ENCODE measurements at places on chromosomes 7 and 10.

- no peak for DNase-seq
Measured at GRCh38 chr10:88440541-88440940, 142.6 kb downstream of the RNLS start.

DNA sequence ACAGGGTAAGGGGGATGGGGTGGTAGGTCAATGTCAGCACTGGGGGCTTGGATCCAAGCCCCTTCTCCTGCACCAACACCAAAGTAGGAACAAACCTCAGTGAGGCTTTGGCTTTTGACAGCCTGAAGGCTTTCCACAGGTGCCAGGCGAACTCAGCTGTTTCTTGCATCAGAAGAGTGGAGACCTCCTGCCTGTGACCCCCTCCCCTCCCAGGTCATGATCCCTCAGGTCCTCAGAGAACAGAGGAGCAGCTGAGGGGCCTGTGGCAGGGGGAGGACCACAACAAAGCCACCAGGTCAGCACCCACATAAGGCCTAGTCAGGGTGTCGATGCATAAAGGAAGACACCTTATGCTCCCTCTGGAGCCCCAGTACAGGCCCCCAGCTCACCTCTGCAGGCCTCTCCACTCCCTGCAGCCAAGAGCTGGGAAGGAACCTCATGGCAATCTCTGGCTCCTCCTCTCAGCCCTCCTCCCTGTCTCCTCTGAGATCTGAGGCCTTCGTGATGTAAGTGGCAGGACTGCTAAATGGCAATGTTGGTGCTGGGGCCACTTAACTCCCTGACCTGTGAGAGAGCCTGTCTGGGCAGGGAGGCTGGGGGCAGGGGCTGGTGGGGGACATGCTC, 19.1 kb upstream of the PRRT4 start:
- DNase-seq = no peak

- DNase-seq = no peak
Measured at GRCh38 chr7:101104799-101105198, 19.5 kb downstream of the TRIM56 start.

DNA sequence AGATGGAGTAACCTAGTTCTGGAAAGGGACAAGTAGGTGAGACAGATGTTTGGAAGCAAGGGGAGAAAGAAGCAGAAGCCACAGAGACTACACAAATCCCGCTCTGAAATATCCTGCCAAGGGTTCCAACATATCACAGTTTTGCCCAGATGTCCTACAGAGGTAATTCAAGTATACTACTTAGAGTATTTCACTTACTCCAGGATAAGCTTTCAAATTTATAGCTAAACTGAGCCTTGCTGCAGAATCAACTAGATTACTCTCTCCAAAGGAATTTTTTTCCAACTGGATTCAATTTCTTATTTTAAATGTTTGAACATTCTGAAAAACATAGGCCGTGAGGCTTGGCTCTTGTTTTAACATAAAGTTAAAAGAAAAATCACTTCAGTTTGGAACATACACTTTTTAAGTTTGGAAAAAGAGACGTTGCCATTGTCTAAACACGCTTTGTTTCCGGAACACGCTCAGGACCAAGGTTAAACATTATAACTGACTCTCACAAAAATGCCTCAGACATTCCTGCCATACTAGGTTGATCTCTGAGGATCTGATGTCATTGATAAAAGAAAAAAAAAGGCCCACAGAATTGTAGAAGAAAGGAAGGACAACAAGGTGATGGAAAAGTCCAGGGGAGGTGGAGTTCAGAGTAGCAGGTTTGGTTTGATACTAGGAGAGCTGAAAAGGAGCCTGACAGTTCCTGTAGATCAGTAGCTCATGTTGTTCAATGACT, 74.8 kb downstream of the FAM185A start:
- DNase-seq = no peak

DNA sequence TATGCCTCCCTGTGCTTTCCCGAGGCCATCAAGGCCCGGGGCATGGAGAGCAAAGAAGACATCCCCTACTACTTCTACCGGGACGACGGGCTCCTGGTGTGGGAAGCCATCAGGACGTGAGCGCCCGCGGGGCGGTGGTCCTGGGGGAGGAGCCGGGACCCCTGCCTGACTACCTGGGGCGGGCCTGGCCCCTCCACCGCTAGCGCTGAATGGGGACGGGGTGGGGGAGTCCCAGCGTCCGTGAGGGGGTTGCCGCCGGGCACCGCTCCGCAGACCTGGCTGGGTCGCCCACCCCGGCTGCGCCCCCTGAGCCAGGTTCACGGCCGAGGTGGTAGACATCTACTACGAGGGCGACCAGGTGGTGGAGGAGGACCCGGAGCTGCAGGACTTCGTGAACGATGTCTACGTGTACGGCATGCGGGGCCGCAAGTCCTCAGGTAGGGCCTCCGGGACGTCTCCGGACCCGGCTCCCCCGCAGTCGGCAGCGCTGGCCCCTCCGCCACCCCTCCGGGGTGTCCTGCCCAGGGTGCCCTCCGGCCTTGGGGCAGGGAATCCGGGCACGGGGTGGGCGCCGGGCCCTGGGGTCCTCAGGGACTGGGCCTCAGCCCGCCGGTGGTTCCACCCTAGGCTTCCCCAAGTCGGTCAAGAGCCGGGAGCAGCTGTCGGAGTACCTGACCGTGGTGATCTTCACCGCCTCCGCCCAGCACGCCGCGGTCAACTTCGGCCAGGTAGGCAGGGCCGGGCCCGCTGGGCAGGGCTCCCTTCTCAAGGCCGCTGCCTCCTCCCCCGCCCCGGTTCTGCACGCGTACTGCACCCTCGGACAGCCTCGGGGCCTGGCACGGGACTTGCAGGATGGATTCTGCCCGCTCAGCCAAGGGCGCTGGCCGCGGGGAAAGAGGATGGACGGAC, 69.3 kb downstream of the ALOX5 start:
- no peak for DNase-seq

- DNase-seq = peak; percentile 50
Measured at GRCh38 chr10:79374312-79375191, 27.3 kb downstream of the PPIF start.

DNA sequence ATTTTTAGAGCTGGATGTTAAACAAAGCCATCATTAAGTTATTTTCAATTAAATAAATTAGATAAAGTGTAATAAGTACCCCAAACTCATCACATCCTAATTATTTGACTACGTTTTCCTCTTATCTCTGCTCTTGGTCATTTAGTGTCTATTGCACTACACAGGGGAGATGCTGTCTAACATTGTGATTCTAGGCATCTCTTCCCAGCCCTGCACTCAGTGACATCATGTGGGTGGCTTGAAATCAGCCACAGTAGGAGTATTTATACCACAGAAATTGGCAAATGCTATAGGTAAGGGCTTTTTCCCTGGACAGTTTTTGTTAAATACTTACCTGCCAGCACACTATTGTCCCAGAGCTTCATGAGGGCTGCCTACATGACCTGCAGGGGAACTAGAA, 21.3 kb upstream of the TMEM72 start:
- no peak for DNase-seq

DNA sequence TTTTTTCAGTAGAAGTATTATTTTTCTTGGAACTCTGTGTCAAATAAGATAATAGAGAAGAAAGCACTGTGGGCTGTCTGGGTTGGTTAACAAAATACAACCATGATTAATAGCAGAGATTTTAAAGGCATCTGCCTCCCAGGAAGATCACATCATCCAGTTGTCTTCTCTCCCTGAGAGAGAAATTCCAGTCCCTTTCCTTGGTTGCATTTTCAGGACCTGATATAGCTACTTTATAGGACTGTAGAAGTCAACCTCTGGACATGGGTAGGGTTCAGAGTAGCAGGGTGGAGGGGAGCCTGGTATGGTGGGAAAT, 309.9 kb upstream of the IGFBP3 start:
- DNase-seq = no peak

DNA sequence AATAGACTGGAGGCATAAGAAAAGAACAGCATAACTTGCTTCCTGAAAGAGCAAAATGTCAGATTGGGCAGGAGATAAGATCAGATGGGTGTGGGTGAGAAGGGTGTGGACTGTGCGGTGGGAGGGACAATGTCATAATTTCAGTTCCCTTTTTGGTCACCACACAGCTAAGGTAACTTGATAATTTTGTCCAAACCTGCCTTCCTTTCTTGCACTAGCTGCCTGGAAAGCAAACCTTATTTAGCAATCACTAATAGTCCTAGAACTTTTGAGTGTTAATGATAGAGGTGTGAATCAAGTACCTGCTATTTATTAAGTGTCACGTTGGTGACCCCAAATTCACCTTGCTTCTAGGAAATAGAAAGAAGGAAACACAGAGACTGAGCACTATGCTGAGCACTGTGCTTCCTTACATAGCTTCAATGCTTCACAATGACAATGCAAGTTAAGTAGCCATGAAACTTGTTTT, 72.4 kb upstream of the SP4 start:
- no peak for DNase-seq

DNA sequence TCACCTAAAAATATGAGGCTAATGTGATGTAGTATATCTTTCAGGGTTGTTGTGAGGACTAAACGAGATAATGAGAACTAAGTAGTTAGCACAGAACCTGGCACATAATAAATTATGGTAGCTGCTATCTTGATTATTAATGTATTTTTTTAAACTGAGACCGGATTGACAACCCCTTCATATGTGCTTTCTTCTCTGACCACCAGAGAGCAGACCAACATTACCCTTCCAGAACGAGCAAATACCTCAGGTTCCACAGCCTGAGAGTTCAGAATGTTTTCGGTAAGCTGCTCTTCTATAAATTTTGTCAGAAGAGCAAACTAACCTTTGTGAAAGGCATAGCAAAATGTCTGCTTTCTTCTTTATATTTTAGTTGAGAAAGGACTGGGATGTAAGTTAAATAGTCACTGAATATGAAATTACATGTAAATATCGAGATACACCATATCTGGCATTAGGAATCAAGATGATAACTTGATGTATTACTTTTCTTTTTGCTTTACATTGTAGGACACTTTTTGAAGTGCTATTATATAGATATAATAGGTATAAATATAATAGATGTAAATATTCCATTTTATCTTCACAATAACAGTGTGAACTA, 13.6 kb upstream of the BPGM start:
- peak; percentile 46 for DNase-seq

DNA sequence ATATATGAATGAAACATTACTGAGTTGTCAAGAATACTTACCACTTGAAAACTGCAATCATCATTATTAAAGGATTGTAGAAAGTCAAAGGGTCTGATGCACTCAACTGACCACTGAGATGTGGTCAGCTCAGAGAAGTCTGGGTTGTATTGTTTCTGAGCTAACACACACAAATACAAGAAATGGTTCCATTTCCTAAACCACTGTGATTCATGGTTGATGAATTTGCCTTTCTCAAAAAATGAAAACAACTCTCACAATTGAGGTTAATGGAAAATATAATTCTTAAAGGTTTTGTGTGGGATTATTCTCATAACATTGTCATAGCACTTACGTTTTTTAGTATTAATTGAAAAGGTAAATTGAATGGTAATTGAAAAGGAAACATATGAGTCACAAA, 45.6 kb upstream of the TAS2R16 start:
- DNase-seq = no peak

- DNase-seq = peak; percentile 67
Measured at GRCh38 chr10:89079961-89080360, 89.4 kb downstream of the FAS start.

GRCh38 chr10:86931872-86932271, 25.5 kb downstream of the MMRN2 start:
- DNase-seq = peak; percentile 83

GRCh38 chr10:14123139-14123538, 207.6 kb downstream of the FRMD4A start:
- no peak for DNase-seq

GRCh38 chr10:86979977-86980448, 11.7 kb downstream of the ADIRF start:
- peak; percentile 64 for DNase-seq

- DNase-seq = no peak
Measured at GRCh38 chr7:6477318-6477660, 29.5 kb upstream of the DAGLB start.

DNA sequence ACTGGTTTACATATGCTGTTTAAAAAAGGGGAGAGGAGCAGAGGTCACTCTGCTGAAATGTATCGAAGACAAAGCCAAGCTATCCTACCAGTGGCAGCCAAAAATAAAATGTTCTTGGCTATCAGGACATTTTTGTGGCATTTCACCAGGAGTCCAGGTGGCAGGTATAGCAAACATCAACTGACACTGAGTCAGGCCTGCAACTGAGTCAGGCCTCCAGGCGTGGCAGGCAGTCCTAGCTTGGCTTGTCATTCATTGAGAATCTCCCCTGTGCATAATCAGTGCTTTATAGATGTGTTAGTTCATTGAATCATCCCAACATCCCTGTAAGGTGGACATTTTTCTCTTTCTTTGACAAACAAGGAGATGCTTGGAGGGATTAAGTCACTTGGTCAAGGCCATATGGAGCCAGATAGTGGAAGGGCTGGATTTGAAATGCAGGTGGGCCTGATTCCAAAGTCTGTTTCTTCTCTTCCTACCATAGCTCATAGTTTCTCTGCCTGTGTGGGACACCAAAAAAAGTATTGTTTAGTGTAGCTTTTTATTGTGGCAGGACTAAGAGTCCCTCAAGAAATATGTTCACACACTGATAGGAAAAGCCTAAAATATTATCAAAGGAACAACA, 4.3 kb downstream of the DYNC1I1 start:
- DNase-seq = no peak

DNA sequence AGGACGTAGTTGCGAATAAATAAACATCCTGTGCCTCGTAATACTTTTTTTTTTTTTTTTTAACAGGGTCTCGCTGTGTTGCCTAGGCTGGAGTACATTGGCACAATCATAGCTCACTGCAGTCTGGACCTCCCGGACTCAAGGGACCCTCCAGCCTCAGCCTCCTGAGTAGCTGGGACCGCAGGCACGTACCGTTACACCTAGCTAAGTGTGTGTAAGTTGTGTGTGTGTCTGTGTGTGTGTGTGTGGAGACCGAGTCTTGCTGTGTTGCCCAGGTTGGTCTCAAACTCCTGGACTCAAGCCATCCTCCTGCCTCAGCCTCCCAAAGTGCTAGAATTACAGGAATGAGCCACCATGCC, 573 bp upstream of the PON2 start:
- DNase-seq = no peak

DNA sequence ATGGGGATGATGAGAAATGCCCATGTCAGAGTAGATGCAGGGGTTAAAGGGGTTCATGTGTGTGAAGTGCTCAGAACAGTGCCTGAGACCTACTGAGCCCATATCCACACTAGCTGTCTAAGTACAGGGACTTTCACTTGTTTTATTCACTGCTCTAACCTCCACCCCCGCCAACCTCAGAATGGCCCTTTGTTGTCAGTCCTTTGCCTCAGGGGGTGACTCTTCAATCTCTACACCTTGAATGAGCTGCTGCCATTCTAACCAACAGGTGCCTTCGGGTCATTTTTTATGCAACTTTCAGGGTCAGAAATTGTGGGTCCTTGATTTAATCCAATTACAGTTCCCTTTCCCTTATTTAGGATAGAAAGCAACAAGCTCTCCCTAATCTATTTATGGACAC, 26.2 kb downstream of the VSTM4 start:
- no peak for DNase-seq

- no peak for DNase-seq
Measured at GRCh38 chr10:34677591-34677990, 137.5 kb downstream of the PARD3 start.

DNA sequence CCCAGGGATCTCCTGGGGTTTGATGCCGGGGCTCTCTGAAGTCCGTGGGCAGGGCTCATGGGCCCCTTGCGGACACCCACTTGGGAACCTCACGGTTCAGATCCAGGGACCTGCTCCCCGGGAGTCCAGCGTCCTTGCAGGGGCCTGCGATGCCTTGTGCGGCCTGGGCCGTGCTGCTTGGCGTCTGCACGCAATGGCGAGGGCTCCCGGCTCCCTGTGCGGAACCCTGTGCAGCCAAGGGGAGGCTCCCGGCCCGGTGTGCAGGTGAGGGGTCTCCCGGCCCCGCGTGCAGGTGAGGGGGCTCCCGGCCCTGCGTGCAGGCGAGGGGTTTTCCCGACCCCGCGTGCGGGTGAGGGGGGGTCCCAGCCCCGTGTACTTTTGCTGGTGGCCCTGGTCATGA, 146.7 kb downstream of the DNAJB6 start:
- no peak for DNase-seq
